Stimulated activated CD4-positive, alpha-beta T cell treated with anti-CD3 and anti-CD28 coated beads, Interleukin-2, amount 100 ng/mL, for 24 hours (primary cell): ENCODE measurements at places on chromosomes 4 and X.

- DNase-seq, result no peak
These were observed 33.0 kb downstream of the GYPB start for GRCh38 chr4:143986180-143986579.

GRCh38 chrX:13220916-13221315 lies 98.9 kb downstream of the ATXN3L start:
- no peak for DNase-seq

DNA sequence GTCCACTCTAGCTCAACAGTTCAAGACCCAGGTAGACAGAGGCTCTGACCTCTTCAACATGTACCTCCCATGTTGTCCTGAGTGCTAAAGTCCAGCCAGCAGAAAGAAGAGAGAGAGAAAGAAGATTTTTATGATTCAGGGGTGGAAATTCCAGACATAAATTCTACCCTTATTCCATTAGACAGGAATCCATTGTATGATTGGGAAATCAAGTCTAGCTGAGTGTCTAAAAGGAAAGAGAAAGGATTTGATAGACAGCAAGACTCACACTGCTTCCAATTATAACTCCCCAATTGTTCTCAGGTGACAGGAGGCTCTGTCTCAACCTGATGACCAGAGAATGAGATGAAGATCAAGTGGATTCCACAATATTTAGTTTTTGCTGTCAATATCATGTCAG lies 27.9 kb upstream of the PGM2 start:
- no peak for DNase-seq

DNA sequence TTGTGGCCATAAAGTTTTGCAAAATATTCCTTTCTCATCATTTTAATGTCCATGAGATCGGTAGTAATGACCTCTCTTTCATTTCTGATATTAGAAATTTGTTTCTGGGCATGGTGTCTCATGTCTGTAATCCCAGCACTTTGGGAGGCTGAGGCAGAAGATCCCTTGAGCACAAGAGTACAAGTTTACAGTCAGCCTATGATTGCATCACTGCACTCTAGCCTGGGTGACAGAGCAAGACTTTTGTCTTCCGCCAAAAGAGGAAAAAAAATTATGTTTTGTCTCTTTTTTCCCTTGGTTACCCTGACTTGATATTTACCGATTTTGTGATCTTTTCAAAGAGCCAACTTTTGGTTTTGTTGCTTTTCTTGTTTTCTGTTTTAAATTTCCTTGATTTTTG lies 10.8 kb upstream of the NKAP start:
- no peak for DNase-seq

GRCh38 chr4:147104768-147105167 lies 159.1 kb upstream of the TTC29 start:
- no peak for DNase-seq

GRCh38 chrX:46574774-46575381 lies 1.3 kb downstream of the CHST7 start:
- peak; percentile 32 for DNase-seq
